ENCODE measurements at places on chromosomes 11 and 22. TPM values are rescaled to one million over a fixed set of nuclear protein-coding genes. Genes with fewer than 3 reads are reported as not detected.

DNA sequence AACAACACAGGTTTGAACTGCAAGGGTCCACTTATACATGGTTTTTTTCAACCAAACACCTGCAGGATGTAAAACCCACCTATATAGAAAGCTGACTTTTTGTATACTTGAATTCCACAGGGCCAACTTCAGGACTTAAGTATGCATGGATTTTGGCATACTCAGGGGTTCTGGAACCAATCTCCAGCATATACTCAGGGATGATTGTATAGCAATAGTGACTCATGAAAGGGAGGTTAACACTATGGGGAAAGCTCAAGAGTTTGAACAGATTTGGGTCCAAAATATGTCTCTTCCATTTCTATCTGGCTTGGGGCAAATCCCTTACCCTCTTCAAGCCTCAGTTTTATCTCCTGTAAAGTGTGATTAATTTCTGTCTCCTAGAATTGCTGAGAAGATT, 94.9 kb downstream of the MICAL2 start:
- H3K4me1 ChIP-seq = peaks cover 57% of the 10 kb centered on the region
- peaks cover 94% of the 10 kb centered on the region for H3K36me3 ChIP-seq
- no peak overlapping the region for H3K27ac ChIP-seq
- no peak overlapping the region for H3K4me3 ChIP-seq

GRCh38 chr11:116167706-116168458, 604.9 kb downstream of the BUD13 start:
- no peaks in the 10 kb centered on the region for H3K36me3 ChIP-seq
- H3K4me3 ChIP-seq = no peak overlapping the region
- H3K27me3 ChIP-seq = no peaks in the 10 kb centered on the region
- no peaks in the 10 kb centered on the region for H3K4me1 ChIP-seq

- H3K4me1 ChIP-seq = peaks cover 34% of the 10 kb centered on the region
- H3K36me3 ChIP-seq = peaks cover 72% of the 10 kb centered on the region
Measured at GRCh38 chr11:68552542-68552941, 92.0 kb downstream of the PPP6R3 start.

DNA sequence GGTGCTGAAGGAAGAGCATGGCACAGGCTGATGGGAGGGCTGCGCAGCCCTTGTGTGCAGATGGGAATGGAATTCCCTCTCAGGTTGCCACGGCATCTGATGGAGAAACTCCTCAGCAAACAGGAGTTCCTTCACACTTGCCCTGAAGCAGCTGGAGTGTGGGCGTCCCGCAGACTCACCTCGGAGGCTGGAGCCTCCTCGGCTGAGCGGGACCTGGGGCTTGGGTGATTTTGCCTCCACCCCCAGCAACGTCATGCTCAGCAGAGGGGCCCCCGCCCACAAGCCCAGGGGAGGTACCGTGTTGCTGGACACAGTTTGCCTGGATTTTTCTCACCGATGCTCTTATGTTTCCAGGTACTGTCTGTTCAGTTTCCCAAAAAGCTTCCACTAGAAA, 63.4 kb downstream of the MYO7A start:
- H3K4me1 ChIP-seq = peaks cover 7% of the 10 kb centered on the region
- no peak overlapping the region for H3K4me3 ChIP-seq
- DNase-seq = no peak
- H3K27ac ChIP-seq = no peak overlapping the region

DNA sequence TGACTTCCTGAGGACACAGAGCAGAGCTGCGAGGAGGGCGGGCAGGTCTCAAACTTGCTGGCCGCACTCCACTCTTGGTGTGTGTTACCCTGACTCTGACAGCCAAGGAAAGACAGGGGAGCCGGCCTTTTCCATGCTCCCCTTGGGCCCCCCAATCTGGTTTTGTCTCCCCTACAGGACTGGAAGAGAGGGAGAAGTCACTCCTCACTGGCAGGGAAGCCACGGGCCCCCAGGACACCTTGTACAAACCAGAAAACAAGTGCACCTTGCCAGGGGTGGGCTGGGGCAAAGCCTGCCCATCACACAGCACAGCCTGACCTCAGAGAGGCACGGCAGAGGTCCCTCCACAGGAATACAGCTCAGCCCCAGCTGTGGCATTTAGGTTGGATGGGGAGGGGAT, 20.2 kb downstream of the CBX7 start:
- no peak for DNase-seq
- H3K27ac ChIP-seq = no peak overlapping the region
- H3K4me1 ChIP-seq = no peaks in the 10 kb centered on the region
- no peaks in the 10 kb centered on the region for H3K36me3 ChIP-seq

DNA sequence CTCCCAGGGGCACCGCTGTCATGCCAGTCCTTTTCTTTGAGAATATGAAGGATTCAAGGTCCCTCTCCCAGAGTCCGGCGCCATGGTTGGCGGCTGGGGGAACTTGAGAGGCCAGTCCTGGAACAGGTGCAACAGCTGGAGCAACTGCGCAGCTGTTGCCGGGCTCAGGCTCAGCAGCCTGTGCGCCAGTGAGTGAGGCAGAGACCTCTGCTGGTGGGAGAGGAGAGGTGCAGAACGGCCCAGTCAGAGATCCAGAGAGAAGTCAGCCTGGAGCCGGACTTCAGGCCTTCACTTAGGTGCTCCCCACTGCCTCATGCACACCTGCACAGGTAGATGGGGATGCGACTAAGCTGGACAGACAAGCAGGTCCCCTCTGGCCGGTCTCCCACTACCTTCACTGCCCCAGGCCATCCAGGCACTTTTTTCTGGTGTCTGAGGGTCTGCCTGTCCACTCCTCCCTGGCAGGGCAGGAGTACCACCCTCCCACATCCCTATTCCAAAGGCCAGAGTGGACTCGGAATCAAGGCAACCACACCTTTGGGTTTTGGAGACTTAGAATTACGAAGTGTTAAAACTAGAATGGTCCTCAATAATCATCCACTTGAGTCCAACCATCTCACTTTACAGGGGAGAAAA, 4.6 kb downstream of the CHRDL2 start:
- no peak overlapping the region for H3K27ac ChIP-seq
- H3K4me3 ChIP-seq = no peak overlapping the region
- peaks cover 57% of the 10 kb centered on the region for H3K27me3 ChIP-seq
- no peaks in the 10 kb centered on the region for H3K36me3 ChIP-seq
- DNase-seq = peak; percentile 61

OLFML1 gene
- total RNA-seq = not detected

Measured in activated CD4-positive, alpha-beta memory T cell treated with anti-CD3 and anti-CD28 coated beads, Interleukin-2, amount 10 ng/mL, durations not matched to agents 7 days and 5 days (primary cell).